Foreskin keratinocyte (primary cell): ENCODE measurements at places on chromosomes 4 and X. TPM values are rescaled to one million over a fixed set of nuclear protein-coding genes. Genes with fewer than 3 reads are reported as not detected.

The SATL1 gene
- total RNA-seq: not detected in 2 replicates

The HSD17B13 gene
- total RNA-seq: 0.04 TPM in 1 of 2 replicates, not detected in the other

The RHOXF2 gene
- total RNA-seq: not detected in 2 replicates

DNA sequence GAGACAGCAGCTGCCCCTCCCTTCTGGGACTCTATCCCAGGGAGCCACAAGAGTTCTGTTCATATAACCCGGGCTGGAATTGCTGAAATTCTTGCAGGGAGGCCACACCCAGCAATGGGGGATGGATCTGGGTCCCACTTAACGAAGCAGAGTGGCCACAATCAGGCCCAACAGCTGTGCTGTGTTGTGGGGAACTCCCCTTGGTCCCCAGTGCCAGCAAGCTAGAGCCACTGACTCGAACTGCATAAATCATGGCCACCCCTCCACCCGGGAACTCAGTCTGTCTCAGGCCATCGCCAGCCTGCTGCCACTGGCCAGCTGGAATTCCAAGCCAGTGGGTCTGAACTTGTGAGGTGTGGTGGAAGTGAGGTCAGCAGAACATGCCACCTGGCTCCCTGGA lies 111.1 kb downstream of the KLF8 start:
- no peak for DNase-seq

GRCh38 chrX:112066813-112067212 lies 15.8 kb downstream of the TRPC5 start:
- no peak for DNase-seq

DNA sequence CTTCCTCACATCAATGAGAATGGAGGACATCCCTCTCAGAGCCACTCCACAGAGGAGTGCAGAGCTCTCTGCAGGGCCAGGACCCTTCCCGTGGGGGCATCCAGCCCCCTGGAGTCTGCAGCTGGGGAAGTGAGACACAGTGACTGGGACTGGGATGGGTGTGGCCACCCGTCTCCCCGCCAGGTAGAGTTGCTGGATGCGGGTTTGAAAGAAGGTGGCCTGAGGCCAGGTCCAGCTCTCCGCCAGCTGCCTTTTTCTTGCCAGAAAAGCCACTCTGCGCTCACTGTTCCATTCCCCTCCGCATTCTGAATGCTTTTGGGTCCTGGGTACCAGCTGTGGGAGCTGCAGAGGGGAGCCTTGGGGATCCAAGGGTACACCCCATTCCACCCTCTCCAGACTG lies 82.6 kb downstream of the ABLIM2 start:
- DNase-seq: no peak
